HFFc6 (cell line): ENCODE measurements at places on chromosomes 12 and 14. TPM values are rescaled to one million over a fixed set of nuclear protein-coding genes. Genes with fewer than 3 reads are reported as not detected.

DNA sequence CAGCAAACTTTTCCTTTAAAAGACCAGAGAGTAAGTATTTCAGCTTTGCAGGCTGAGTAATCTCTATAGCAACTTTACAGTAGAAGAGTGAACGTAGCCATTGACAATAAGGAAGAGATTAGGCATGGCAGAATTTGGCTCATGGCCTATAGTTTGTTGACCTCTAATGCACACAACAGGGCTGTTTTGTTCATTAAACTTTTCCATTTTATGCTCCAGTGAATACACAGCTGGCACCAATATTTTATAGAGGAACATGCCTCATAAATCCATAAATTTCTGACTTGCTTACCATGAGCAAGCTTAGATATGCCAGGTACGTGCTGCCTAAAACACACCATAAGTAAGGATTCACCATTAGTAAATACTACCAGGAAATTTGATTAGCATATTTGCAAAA lies 609.0 kb upstream of the STXBP6 start:
- DNase-seq = no peak

DNA sequence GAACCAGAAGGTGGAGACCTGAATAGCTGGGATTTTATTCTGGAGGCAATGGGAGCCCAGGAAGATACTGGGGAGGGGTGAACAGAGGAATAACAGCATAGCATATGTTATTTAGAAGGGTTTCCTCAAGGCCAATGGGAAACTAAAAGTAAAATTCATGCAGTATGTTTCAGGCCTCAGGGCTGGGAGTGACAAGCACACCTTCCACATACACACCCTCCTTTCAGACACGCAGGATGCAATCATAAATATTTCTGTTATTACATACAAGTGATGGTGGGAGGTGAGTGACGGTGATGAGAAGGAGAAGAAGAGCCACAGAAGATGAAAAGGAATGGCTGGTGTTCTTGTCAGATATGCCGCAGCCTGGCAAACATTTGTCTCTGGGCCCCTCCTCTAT lies 106.1 kb upstream of the FLRT2 start:
- no peak for DNase-seq

DNA sequence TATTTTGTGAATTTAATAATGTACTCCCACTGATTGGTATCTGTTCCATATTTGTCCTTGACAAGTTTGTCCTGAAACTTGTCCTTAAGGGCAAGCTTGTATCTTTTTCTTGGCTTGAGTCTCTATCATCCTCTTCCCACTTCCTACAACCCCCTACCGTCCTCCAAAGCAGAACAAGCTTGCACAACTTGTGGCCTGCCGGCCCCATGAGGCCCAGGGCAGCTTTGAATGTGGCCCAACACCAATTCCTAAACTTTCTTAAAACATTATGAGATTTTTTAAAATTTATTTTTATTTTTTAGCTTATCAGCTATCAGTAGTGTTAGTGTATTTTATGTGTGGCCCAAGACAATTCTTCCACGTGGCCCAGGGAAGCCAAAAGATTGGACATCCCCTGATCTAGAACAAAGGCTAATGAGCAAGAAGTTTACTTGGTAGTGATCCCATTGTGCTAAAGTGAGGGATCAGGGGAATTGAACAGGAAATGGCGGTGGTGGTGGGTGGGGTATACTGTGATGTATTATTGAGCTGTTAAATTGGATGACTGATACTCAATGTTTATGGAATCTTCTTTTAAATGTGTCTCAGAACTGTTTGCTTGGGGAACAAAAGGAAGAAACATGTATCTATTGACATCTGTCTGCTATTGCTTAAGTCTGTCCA lies 37.8 kb downstream of the TMX1 start:
- DNase-seq = no peak

The TAS2R13 gene
- 0.11 to 0.21 TPM in 2 of 3 replicates, not detected in the other for total RNA-seq

The NGB gene
- not detected in 3 replicates for total RNA-seq

GRCh38 chr14:59116984-59117415 lies 71.5 kb upstream of the DAAM1 start:
- peak; percentile 40 for DNase-seq
